ENCODE measurements at places on chromosomes 1 and 21. TPM values are rescaled to one million over a fixed set of nuclear protein-coding genes. Genes with fewer than 3 reads are reported as not detected.

The TFF3 gene
- total RNA-seq: not detected

The PRDX6 gene
- total RNA-seq: 303 TPM

The OR14K1 gene
- total RNA-seq: not detected

The PTPRC gene
- not detected for total RNA-seq

The INKA2 gene
- total RNA-seq: 2.3 TPM

The CDKN2C gene
- total RNA-seq: 12.2 TPM

The ZNF648 gene
- not detected for total RNA-seq

The ZBTB8OS gene
- 39.9 TPM for total RNA-seq

The RCOR3 gene
- 25.0 TPM for total RNA-seq

The VWA5B1 gene
- not detected for total RNA-seq

The PLA2G2F gene
- not detected for total RNA-seq
